Naive thymus-derived CD8-positive, alpha-beta T cell (primary cell): ENCODE measurements at places on chromosomes 7 and 10. TPM values are rescaled to one million over a fixed set of nuclear protein-coding genes. Genes with fewer than 3 reads are reported as not detected.

SORBS1 gene
- 0.94 TPM for total RNA-seq

- no peak for DNase-seq
These were observed 289.0 kb downstream of the PLXDC2 start for GRCh38 chr10:20105236-20105635.

DNA sequence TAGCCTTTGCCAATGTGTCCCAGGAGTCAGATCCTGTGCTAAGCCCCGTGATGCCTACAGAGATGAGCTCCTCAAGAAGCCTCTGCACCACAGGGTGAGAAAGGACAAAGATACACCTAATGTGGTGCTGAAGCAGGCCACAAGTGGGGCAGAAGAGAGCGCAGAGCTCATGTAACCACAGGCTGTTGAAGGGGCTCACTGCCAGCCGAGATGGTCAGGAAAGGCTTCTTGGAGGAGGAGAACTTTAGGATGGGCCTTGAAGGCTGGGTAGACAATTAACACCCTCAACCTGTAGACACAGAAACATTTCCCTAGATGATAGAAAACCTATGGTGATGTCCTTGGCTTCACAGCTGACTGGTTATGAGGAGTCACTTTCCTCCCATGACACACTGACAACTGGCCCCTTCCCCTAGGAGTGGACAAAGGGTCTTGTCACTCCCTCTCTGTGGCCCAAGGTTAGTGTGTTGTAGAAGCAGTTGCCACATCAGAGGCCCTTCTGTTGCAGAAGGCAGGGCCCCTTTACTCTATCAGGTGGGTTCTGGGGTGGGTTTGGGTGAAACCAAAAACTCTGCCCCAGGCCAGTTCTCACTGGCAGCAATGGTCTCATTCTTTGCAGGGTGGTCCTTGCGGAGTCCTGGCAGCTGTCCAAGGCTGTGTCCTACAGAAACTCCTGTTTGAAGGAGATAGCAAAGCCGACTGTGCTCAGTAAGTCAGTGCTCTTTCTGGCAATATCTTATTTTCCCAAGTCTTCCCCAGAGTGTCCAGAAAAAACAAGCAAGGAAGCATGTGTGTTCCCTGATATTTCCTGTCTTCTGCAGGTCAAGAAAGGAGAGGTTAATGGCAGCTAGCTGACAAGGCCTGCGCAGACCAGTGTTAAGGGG, 69.2 kb downstream of the MINDY4 start:
- DNase-seq, result peak; percentile 56

GRCh38 chr10:76178532-76179292, 747.3 kb downstream of the LRMDA start:
- no peak for DNase-seq

DNA sequence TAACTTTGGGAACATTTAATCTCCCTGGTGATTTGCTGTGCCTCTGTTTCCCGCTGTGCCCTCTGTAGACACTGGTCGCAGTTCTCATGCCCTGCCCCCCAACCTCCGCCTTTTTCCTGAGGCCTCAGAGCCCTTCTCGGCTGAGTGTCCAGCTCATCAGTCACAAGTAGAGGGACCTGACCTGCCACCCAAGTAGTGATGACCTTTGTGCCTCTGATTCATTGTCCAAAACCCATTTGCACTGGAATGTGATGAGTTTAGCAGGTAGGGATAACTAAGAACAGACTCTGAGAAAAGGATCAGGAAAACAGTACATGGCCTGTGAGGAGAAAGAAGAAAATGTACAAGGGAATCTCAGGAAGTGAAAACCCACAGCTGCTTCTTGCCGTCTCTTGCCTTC, 58.8 kb downstream of the LANCL2 start:
- no peak for DNase-seq

DNA sequence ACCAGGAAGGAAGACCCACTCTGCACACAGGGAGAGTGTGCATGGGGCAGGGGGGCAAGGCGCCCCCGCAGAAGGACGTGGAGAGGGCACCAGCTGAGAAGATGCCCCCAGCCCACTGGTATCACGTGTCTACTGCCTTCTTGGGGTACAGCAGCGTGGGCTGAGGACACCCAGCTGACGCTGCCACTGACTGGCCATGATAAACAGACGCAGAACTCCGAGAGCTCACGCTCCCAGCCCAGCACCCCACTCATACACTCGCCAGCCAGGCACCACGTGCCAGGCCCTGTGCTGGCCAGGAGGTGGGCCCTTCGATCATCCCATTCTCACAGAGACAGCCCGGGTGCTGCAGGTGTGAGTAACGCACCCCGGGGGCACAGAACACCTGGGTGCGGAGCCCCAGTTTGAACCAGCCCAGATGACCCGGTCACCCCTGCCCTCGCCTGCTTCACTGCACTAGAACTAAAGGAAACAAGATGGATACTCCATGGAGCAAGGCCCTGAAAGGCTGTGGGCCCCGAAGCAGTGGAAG, 199.8 kb downstream of the MAD1L1 start:
- peak; percentile 49 for DNase-seq

DNA sequence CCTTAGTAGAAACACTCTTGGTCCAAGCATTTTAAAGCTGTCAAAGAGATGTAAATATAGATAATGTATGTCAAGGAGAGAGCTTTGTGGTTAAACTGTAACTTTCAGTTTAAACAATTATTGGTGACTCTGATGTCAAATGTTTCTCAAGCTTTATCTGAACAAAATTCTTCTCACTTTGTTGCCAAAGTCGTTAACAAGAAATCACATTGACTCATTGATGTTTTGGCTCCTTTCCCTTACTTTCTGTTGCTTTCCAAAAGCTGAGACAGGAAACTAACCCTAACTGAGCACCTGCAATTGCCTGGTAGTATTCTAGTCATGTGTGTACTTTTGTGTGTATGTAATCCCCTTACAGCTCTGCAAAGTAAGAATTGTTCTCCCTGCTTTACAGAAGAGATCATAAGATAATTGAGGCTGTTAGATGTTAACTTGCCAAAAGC, 108.5 kb downstream of the CFTR start:
- no peak for DNase-seq

DNA sequence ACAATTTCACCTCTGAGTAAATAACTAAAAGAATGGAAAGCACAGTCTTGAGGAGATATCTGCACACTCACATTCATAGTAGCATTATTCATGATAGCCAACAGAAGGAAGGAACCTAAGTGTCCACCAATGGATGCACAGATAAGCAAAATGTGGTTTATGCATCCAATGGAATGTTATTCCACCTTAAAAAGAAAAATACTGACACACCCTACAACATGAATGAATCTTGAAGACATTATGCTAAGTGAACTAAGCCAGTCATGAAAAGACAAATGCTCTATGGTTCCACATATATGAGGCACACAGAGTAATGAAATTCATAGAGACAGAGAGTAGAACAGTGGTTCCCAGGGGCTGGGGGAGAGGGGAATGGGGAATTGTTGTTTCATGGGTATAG, 6.5 kb upstream of the CCSER2 start:
- no peak for DNase-seq

GRCh38 chr10:3763035-3763456, 22.0 kb downstream of the KLF6 start:
- no peak for DNase-seq

GRCh38 chr10:16581202-16581601, 59.5 kb upstream of the C1QL3 start:
- no peak for DNase-seq

DNA sequence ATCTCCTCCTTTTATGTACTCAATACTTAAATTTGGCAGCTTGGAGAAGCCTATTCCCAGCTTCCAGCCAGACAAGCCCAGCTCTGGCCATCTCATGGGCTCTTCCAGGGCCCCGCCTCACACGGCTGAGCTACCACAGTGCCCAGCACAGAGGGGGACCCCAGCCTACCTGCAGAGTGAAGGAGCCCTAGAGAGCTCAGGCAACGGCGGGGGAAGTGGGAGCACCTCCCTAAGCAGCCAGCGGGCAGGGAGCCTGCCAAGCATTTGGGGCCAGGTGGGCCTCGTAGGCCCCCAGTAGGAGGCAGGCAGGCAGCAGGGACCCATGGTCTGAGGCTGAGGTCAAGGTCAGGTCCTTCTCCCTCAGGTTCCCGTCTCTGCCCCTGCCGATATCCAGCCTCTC, 29.1 kb upstream of the SMARCD3 start:
- no peak for DNase-seq

DNA sequence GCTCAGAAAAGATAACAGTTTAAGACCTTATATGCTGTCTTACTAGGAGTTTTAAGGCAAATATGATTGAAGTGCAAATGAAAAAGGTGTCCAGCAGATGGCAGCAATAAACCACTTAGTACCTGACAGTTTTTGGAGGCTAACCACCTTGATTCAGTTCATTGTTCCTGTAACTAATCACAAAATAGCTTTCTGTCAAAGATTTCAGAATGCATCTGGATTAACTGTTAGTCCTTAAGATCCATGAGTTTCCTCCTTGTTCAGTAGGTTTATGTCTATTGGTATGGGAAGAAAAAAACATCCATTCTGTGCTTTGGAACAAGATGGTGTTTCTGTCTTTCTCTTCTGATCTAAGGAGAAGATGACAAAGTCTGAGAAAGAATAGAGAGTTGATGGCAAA, 46.6 kb downstream of the CCSER2 start:
- DNase-seq, result peak; percentile 34

DNA sequence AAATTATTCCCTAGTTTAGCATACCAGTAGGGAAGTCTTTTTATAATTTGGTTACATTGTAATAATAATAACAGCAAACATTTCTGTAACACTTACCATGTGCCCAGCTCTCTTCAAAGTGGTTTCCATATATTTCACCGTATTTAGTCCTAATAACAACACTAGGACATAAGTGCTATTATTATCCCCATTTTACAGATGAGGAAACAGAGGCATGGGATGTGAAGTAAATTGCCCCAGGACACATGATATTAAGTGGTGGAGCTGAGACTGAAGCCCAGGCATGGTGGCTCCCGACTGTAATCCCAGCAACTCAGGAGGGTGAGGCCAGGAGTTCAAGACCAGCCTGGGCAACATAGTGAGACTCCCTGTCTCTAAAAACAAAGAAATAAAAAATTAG, 5.1 kb downstream of the PHYH start:
- no peak for DNase-seq

DNA sequence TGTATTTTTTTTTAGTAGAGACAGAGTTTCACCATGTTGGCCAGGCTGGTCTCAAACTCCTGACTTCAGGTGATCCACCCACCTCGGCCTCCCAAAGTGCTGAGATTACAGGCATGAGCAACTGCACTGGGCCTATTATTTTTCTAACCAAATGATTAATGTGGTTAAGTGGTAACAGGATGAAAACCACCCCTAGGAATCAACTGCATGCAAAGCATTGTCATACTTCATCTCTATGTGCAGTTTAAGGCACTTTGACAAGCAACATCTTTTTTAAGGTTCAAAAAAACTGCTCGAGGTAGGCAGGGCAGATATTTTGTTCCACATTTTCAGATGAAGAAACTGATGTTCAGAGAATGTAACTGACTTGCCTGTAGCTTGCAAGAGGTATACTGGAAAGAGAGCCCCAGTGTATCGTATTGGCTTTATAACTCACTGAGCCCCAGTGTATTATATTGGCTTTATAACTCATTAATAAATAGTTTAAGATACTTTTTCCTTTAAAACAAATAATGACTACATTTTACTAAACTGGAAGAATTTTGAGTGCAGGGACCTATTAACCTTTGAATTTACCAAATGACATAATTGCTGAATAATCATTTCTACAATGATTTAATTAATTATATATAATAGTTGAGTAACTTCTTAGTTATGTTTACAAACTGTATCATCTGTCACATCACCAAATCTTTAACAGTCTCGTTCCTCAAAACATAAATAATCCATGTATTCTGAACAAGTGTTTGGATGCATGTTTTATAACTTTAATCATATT, 38.1 kb downstream of the RTKN2 start:
- DNase-seq, result no peak

LIPN gene
- not detected for total RNA-seq

ZNF425 gene
- total RNA-seq, result 2.7 TPM

- no peak for DNase-seq
These were observed 261.9 kb upstream of the PPP2R2D start for GRCh38 chr10:131638880-131639278.

GRCh38 chr7:43291789-43292188, 179.3 kb downstream of the HECW1 start:
- DNase-seq, result no peak

DNA sequence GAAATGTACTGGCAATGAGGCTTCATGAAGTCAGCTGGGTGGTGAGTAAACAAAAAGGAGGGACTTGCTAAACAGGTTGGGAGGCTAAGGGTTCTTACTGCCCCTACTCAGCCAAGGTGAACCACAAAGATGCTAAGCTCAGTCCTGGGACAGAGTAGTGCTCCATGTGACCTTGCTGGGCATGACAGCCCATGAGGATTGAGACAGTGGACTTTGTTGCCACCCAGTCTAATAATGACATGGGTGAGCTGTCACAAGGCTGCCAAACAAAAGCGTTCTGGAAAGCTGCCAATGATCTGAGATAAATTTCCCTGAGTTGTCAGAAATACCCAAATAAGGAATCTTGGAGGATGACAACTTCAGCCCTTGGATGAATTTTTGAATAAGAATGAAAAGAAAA, 75.2 kb downstream of the CLEC2L start:
- no peak for DNase-seq

DNA sequence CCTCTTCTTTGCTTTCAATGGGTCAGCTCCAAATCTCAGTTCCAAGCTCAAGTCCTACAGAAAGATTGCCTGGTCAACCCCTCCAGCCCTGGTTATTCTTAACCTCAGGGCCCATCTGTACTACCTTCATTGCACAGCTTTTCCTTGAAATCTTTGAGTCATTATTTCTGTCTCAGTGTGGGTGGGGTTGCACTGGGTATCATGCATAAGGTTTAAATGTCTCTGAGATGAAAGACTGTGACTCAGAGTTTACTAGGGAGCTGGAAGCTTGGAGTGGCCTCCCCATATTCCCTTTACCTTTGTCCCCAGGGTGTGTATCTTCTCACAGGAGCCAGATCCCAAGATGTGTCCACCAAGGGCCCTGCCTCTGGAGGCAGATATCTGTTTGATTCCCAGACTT, 3.3 kb upstream of the OR6V1 start:
- DNase-seq, result no peak

DNA sequence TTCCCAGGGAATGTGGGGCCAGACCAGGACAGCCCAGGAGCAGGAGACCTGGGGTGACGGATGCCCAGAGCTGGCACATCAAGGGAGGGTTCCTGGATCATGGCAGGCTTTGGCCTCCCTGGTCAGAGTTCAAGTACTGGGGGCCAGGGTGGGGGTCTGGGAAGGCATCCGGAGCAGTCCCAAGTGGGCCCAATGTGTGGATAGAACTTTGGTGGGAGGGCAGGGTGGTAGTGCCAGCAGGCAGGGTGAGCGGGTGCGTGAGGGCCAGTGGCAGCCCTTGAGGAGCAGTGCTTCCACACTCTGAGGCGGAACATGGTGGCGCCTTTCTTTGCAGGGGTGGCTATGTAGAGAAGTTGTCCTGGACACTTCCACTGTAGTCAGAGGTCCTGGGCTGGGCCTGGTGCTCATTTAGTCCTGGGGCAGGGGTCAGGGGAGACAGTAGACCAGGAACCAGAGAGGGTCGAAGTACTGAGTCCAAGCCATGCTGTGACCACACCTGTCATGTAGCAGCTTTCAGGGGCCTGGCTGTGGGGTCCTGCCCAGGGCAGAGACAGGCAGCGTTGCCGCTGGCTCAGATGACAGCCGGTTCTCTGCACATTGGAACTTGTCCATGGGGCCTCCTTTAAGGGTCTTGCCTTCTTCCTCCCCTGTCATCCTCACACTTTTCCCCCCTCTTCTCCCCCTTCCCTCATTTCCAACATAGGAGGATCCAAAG, 22.2 kb upstream of the CSGALNACT2 start:
- DNase-seq, result peak; percentile 60
